H4 (cell line): ENCODE measurements at places on chromosomes 13 and 19. TPM values are rescaled to one million over a fixed set of nuclear protein-coding genes. Genes with fewer than 3 reads are reported as not detected.

Gene NALCN
- total RNA-seq = 0.12 and 0.27 TPM in 2 replicates

DNA sequence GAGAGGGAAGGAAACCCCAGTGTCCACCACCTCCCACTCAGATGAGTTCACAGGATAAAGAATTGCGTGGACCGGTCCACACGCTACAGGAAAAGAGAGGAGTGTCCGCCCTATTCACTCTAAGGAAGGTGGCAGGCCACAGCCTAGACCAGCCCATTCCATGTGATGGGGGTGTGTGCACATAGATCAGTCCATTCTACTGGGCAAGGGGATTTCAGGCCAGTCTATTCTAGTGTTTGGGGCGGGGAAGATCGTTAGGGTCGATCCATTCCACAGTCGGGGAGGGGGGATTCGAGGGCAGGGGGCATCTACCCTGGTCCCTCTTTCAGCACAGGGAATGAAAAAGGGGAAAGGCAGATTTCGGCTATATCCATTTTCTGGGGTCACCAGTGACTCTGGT lies 7.8 kb downstream of the FIZ1 start:
- no peak for DNase-seq

GRCh38 chr19:55549500-55550320 lies 4.4 kb upstream of the SBK3 start:
- DNase-seq = peak; percentile 61

Gene PSG7
- 0.06 and 0.14 TPM in 2 replicates for total RNA-seq

Gene CYP2F1
- not detected in 2 replicates for total RNA-seq

DNA sequence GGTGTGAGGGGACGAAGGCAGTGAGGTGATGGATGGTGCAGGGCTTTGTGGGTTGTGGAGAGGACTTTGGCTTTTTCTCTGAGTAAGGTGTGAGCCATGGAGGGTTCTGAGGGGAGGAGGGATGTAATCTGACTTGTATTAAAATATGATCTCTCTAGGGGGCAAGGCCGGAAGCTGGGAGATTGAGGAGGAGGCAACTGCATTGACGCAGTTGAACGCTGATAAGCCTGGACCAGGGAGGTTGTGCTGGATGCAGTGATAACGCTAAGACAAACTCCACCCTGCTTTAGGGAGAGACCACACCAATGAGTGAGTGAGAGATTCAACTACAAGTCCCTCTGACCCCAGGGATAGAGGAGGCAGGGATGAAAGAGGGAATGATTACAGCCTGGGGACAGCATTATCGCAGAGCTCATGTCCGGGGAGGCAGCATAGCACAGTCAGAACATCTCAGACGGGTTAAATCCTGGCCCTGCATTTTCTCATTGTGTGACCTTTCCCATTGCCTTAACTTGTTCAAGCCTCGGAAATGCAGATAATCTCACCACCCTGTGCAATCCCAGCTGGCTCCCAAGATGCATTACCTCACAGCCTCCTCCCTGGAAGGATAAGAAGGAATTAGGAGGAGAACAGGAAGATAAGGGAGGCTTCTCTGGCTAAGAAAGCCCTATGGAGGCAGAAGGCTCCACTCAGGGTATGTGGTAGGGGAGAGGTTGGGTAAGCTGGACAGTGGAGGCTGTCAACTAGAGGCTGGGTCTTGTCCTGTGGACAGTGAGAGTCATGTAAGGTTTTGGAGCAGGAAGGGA lies 124.2 kb downstream of the CACNA1A start:
- no peak for DNase-seq

DNA sequence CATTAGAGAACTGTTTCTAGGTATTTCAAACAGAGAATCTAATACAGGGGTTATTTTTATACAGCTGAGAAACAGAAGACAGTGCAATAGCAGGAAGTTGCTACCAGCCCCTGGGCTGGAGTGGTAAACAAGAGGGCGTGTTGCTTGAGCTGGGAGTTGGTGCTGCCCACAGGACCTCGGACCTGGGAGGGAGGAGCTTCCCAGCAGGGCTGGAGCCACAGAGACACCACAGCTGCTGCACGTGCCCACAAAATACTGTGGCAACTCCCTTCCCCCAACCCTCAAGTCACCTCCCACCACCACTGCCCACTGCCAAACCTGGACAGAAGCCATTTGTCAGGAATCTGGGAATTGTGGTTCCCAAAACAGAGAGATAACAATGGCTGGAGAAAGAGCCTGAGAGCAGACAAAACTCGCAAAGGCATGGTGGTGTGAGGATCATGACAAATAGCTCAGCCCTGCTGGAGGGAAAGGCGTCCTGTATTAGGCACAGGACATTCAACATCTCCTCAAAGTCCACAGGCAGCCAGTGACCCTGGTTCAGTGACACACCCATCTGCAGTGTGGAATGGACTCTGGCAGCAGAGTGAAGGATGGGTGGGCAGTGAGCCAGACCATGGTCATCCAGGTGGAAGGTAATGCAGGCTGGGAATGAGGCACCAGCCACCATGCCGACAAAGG lies 57.2 kb downstream of the SPATA13 start:
- DNase-seq = peak; percentile 67

Gene SPRED3
- 0.10 and 1.4 TPM in 2 replicates for total RNA-seq

Gene ZNF234
- total RNA-seq = 2.7 and 4.2 TPM in 2 replicates

GRCh38 chr13:100673376-100673712 lies 1.3 kb downstream of the TMTC4 start:
- no peak for DNase-seq

Gene ARHGAP33
- 1.5 and 2.2 TPM in 2 replicates for total RNA-seq

GRCh38 chr19:38247734-38248268 lies 8.4 kb downstream of the PPP1R14A start:
- no peak for DNase-seq

GRCh38 chr19:47437500-47437899 lies 18.2 kb upstream of the MEIS3 start:
- no peak for DNase-seq

- no peak for DNase-seq
These were observed 1.2 kb downstream of the ITPKC start for GRCh38 chr19:40717880-40718773.

Gene MYO1F
- total RNA-seq = 0.17 TPM in 1 of 2 replicates, not detected in the other

- DNase-seq = peak; percentile 74
These were observed at the start of gene GNG7 for GRCh38 chr19:2702170-2703076. TSS of gene GNG7 (minus strand) at chr19:2702694. CDS start at chr19:2520688, 182,006 bp downstream.

GRCh38 chr19:15114153-15114540 lies 6.9 kb downstream of the SYDE1 start:
- no peak for DNase-seq

- DNase-seq = no peak
These were observed 90.7 kb downstream of the RGCC start for GRCh38 chr13:41548031-41548430.

GRCh38 chr13:101661839-101662238 lies 209.4 kb downstream of the ITGBL1 start:
- DNase-seq = no peak

Gene PDX1
- not detected in 2 replicates for total RNA-seq

GRCh38 chr19:49335784-49336481 lies 727 bp downstream of the CD37 start:
- DNase-seq = no peak

DNA sequence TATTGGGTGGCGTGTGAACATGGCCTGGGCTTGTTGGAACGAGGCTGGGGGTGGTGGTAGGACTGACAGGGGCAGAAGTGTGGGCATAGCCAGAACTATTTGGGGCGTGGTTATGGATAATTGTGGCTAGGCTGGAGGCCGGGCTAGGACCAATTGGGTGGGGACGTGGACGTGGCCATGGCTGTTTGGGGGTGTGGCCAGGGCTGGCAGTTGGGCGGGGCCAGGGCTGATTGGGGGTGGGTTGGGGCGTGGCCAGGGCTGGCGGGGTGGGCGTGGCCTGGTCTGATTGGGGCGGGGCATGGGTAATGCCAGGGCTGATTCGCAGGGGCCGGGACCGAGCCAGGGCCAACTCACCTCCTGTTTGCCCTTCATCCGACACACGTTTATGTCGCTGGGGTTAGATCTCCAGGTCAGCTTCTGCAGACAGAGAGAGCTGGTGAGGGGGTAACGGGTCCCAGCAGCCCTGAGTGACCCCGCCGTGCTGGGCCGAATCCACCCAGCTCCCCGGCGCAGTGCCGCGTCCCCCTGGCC lies 2.8 kb downstream of the SEMA6B start:
- DNase-seq = no peak

DNA sequence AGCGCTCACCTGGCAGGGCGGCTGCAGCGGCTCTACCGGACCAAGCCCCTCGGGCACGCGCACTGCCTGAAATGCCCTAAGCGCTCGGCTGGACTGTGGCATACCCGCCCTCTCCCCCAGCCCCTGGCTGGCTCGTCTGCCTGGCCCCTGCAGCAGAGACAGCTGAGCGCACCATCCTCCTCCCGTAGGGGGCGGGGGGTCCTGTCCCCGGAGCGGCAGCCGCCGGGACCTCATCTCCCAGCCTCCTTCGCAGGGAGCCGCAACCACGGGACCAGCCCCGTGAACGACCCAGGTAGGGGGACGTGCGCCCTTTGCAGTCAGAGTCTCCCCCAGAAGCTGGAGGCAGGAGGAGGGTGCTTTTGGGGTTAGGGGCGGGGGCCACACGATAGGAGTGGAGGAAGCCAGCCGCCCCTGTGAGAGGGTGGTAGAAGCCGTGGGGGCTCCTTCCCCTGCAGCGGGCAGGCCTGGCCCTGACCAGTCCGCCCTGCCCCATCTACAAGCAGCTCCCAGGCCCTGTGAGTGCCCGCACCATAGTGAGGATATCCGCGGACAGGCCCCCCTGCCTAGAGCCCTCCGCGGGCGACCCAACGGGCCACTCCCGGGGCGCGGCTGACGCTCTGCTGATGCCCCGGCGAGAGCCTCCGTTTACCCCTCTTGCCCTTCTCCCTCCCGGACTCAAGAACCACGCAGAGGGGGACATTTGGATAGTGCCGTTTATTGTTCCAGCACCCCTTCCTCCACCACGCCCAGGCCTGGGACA lies 34.2 kb downstream of the ZNF787 start:
- DNase-seq = no peak

Gene FSD1
- total RNA-seq = 19.0 and 26.7 TPM in 2 replicates

DNA sequence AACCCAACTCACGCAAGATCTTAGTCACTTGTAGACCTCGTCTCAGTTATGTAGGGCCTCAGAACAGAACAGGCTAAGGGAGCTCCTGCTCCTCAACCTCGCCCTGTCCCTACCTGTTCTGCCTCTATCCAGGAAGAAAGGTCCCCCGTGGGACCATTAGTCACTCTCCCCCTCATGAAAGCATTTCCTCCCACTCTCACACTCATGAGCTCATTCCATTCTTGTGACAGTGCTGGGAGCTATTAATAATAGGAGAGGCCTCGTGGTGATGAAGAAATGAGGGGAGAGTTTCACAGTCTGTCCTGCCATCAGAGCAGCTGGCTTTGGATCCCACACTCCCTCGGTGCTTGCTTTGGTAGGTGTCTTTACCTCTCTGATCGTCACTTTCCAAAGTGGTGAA lies 10.2 kb downstream of the PPP2R1A start:
- no peak for DNase-seq

Gene CEBPA
- total RNA-seq = 2.7 and 4.3 TPM in 2 replicates

Gene SYNGR4
- 0.35 TPM in 1 of 2 replicates, not detected in the other for total RNA-seq

DNA sequence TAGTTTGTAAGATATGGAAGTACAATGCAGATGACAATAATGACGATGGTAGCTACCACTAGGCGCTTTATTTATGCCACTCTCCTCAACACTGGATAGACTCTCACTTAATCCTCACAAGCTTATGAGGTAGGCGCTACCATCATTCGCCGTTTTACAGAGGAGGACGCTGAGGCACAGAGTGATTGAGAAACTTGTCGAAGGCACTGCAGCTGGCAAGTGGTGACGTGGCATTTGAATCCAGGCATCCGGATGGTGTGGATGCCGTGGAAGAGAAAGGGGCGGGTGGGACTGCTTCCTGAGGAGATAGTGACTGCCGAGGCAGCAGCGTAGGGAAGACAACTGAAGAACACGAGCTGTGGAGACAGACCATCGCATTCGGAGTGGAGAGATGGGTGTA lies 1.3 kb upstream of the RPS9 start:
- DNase-seq = no peak

Gene LILRA1
- not detected in 2 replicates for total RNA-seq

DNA sequence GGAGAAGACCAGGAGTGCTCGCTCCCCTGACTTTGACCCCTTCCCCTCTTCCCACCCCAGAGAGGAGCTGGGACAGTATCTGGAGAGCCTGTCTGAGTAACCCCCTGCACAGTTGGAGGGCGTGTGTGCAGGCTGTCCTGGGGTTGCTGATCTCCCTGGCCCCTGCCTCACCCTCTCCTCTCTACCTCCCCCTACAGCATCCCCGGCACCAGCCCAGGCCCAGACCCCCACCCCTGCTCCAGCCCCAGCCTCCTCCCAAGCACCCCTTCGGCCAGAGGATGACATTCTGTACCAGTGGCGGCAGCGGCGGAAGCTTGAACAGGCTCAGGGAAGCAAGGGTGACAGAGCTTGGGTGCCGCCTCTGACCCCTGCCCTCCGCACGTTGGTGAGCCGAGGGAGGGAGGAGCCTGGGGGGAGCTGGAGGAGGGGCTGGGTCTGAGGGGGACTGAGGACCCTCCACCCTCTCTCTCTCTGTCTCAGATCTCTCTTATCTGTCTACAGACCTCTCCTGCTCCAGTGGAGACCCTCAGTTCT lies 8.7 kb downstream of the PROSER3 start:
- DNase-seq = no peak

DNA sequence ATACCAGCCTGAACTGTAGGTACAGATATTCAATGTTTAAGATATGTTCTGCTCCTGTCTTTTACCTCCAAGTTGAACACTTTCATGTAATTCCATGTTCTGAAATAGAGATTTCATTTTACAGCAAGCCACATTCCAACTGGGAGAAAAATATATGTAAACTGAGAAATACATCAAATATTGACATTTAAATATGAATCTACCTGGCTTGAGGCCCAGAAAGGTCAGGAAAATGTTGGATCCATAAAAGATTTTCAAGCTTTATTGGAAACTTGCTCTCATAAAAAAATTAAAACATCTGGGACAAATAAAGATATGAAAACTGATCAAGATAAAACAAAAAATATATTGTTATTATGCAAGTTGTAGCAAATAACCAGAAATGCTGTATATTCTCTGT lies 1078.7 kb upstream of the ATXN8OS start:
- DNase-seq = no peak

Gene S1PR4
- not detected in 2 replicates for total RNA-seq

- DNase-seq = no peak
These were observed 2.3 kb downstream of the VRK3 start for GRCh38 chr19:50022823-50023222.

DNA sequence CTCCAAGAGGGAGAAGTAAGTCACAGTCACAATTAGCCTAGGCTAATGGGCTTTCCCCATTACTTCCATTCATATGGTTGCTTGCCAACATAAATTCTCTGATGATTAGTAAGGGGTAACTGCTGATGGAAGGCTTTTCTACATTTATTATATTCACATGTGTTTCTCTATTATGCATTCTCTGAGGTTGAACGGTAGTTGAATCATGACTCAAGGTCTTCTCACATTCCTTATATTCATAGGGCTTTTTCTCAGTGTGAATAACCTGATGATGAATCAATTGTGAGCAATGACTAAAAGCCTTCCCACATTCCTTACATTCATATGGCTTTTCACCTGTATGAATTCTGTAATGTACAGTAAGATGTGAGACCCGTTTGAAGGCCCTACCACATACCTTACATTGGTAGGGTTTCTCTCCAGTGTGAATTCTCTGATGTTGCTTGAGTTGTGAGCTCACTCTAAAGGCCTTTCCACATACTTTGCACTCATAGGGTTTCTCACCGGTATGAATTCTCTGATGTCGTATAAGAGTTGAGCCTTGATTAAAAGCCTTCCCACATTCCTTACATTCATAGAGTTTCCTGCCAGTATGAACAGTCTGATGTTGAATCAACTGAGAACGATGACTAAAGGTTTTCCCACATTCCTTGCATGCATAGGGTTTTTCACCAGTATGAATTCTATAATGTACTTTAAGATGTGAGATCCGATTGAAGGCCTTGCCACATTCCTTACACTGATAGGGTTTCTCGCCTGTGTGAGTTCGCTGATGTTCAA lies 9.3 kb downstream of the ZNF582 start:
- DNase-seq = no peak
